ENCODE measurements at places on chromosomes 13 and 19.

DNA sequence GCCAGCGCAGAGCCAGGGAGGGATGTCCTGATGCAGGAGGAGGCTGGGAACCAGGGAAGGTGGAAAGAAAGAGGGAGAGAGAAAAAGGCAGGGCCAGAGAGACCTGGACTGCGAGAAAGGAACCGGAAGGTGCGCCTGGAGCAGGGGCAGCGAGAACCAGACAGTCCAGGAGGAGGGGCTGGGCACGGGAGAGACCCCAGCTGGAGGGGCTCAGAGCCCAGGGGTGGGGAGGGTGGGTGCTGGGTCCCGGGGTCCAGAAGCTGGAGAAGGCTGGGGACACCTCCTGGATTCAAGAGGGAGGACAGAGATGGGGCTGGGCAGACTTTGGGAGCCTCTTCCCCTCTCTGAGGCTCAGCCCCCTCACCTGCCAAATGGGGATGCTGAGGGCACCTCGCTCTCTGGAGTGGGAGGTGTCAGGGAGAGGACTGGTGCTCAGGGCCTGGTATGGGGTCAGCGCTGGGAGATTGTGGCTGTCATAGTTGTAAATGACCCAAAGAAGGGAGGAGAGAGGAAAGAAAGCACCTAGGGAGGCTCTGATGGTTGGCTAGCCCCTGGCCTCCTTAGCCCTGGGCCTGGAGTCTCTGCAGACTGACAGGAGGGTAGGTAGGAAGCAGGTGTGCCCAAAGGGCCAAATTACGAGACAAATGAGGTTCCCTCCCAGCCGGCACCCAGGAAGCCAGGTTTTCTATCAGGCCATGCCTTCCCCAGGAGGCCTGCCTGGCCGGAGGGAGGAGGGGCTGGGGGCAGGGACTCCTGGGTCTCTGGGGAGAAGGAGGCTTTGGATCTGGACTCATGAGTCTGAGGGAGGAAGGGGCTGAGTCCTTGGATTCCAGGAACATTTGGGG is 1.3 kb upstream of the SPACA6 start:
- DNase-seq = no peak

- DNase-seq = no peak
Observed at GRCh38 chr13:44715287-44716230, 139.4 kb upstream of the TSC22D1 start.

DNA sequence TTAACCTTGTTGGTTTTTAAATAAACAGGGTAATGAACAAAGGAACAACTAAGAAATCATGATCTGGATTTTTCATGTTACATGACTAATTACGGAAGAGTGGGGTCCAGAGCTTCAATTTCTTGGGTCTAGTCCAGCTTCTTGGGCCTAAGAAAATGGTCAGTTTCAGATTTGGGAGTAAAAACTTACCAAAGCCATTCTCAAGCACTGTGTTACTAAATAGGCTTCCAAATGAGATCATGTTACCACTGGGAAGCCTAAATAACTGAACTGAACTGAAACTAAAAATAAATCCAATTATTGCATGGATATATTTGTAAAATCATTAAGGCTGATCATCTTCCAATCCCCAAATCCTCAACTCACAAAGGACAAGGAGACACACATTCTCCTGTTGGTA is 13.9 kb downstream of the TBC1D4 start:
- no peak for DNase-seq

DNA sequence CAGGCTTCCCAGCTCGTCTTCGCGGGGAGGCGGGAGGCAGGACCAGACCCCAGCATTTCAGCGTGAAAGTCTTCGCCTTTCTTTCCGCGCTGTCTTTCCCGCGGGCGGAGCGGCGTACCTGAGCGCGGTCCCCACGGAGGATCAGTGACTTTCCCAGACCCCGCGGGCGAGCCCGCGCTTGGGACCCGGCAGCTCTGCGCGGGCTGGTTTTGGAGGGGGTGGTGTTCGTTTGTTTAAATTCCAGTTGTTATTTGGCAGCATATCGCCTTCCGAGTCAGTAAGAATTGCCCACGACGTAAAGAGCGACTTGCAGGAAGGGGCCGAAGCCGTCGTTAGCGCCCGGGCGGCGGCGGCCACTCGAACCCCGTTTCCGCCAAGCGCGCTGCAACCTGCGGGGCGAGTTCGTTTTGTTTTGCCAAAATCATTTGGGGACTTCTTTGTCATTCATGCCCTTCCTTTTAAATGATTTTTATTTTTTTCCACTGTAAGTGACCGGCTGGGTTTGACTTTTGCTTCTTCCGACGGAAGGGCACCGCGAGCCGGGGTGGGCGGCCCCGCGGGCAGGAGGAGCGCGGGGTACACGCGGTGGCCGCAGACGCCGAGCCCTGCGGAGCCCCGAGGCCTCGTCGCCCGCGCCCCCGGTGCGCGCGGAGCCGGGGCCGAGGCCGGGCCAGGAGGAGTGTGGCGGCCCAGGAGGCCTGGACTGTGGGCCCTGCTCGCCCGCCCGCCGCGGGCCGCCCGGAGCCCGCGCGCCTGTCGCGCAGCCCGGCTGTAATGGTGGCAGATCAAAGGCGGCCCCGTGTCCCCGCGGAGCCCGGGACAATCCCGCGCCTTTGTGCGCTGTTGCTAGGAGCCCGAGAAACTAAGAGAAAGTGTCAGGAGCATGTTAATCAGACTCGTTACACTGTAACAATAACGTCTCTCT is 75.9 kb downstream of the ZIC5 start:
- no peak for DNase-seq

DNA sequence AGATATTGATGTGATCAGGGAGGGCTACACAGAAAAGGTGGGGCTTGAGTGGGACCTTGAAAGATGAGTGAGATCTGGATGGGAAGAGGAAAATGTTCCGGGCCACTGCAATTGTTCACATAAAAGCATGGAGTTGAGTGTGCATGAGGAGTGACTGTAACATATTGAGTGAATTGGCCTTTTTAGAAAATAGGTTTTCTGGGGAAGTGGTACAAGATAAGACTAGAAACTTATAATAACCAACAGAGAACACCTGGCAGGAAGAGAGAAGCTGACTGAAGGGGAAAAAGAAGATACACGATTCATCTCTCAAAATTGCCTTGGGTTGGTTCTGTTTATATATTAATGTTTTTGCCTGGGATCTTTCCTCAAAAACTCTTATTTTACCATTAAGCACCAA is 32.2 kb downstream of the SLC10A2 start:
- DNase-seq = no peak

Measured in omental fat pad (tissue), 4 donors.